ENCODE measurements at places on chromosomes 12 and 14.

GRCh38 chr12:2783936-2784600, 10.7 kb upstream of the FKBP4 start:
- peak; percentile 11 for DNase-seq

DNA sequence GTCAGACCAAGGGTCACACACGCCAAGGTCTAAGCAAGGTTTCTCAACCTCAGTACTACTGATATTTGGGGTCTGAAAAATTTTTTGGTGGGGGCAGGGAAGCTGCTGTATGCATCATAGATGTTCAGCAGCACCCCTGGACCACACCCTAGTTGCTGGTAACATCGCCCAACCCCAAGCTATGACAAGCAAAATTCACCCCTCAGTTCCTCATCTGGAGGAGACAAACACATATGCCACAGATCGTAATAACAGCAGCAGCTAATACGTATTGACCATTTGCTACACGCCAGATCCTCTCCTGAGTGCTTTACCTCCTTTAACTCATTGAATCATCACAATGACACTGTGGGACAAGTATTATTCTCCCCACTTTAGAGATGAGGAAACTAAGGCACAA, 46.4 kb downstream of the ACTN1 start:
- DNase-seq: peak; percentile 70

DNA sequence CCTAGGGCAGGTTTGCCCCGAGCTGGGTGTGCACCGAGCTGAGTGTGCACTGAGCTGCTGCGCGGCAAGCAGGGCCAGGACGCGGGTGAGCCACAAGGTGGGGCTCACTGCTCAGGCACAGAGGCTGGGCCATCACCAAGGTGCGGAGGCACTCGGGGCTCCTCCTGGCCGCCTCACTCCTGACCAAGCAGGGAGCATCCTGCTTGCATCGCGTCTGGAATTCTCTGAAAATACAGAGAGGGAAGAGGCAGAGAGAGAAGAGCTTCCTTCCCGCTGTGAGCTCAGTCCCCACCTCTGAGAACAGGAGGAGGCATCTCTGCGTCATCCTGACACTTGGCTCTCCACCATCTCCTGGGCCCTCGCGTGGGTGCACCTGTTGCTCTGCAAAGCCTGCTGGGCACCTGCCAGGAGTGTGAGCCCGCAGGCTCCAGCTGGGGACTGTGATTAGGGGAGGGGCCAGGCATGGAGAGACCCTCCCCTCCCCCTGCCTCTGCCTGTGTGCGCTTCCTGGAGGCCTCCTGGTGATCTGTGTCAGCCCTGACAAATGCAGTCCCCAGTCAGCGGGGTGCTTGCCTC, 116.3 kb downstream of the GLT1D1 start:
- DNase-seq: peak; percentile 3

- no peak for DNase-seq
Observed at GRCh38 chr14:89231426-89232113, 185.5 kb downstream of the FOXN3 start.

DNA sequence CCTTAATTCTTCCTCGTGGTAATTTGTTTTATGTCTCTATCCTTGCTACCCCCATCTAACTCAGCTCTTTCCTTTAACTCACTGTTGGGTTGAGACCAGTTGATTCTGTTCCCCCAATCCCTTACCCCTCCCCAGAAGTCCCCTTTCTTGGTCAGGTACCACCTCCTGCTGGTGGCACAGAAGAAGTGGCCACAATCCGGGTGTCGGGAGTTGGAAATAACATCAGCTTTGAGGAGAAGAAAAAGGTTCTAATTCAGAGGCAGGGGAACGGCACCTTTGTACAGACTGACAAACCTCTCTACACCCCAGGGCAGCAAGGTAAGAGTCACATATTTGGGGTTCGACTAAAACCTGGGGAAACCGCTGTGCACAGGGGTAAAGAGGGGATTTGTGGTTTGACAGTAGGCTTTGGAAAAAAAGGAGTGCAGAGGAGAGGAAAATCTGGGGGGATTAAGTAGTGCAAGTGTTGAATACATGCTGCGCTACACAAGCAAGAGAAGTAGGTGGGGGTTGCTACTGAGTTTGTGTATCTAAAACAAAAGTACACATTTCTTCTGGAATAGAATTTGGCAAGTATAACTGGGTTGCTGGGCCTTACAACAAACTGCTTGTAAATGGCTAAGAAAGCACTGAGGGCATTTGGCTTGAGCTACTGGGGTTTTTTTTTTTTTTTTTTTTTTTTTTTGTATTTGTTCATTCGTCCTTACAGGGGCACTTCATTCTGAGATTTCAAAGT, 1.3 kb downstream of the A2ML1 start:
- DNase-seq: no peak

DNA sequence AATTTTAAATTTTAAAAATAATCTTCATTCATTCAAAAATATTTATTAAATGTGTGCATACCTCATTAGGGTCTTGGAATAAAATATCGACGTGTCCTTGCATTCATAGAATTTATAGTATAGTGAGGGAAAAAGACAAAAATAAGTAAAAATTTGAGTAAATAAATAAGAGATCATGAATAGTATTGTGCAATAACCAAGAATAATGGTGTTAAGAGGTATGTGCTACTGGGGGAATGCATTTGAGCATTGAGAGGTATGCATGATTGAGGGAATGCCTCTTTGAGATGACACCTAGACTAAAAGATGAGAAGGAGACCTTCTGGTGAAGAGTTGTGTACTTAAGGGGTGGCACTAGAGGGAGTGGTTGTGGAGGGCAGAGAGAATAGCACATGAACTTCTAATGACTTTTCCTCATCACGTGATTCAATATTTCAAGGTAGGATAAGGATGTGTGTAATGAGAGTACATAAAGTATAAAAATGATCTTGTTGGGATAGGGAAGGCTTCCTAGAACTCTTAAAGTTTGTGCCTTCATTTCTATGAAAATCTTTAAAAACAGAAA, 18.8 kb upstream of the CATSPERB start:
- DNase-seq: no peak

GRCh38 chr14:72962829-72963312, 36.6 kb downstream of the DCAF4 start:
- no peak for DNase-seq

DNA sequence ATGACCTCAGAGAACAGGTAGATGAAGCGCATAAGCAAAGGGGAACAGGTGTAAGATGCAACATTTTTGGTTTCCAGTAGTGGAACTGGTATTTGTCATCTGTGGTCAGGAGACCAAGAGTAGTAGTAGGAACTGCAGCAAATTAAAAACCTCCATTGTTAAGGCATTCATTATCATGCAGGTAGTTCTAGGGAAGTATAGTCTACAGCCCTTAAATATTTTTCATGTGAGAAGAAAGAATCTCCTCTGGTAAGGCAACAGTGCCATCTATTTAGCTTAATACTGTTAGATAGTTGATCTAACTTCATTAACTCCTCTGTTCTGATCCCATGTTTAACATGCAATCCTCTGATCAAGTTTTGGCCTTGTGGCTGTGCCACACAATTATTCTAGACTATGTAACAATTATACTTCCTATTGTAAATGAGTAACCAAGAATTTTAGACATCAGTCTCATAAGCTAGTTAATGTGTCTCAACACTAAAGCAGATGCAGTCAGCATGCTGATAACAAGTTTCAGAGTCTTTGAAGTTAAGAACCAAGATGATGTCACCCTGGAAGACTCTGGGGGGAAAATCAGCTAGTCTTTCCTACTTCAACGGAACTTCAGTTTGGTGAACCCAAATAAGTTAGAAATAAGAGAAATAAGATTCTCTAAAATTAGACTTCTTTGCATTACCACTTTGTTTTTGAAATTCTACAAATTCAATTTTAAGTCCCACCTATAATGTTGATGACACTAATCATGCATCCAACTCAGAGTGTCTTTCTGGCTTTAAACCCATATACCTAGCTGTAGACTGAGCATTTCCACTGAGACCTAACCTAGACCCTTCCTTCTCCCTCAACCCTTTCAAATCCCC, 70.9 kb downstream of the STXBP6 start:
- DNase-seq: no peak

GRCh38 chr12:22494319-22494718, 50.0 kb downstream of the C2CD5 start:
- no peak for DNase-seq

DNA sequence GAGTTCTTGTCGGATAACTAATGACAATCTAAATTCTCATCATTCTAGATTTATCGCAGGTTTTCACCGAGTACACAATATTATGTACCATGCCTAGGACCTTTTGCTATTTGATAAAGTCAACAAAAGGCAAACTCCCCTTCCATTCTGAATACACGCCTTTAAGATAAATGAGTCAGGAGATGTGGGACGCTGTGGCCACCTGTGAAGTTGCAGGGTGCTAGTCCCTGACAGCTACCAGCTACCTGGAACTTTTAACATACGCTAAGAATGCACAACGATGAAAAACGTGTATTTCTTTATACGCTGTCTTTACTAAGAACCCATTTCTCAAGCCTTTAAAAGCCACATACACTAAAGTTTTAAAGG, 678 bp downstream of the MDM1 start:
- DNase-seq: no peak

GRCh38 chr14:89276424-89276975, 140.5 kb downstream of the FOXN3 start:
- DNase-seq: peak; percentile 59

DNA sequence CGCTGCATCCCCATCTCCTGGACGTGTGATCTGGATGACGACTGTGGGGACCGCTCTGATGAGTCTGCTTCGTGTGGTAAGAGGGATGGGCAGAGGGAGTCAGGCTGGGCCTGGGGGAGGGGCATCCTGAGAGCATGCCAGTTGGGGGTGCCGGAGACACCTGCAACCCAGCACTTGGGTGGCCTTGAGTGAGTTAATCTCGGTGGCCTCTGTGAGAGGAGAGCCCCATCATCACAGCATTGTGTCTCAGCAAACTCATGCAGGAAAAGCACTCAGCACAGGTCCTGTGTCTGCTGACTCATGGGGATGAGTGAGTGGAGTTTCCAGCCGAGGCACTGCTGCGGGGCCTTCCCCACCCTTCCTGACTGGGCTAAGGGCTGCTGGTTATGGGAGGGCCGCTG, 19.6 kb upstream of the LRP1-AS start:
- DNase-seq: no peak
